Activated CD8-positive, alpha-beta memory T cell treated with anti-CD3 and anti-CD28 coated beads, Interleukin-2, amount 50 U/mL, for 48 hours (primary cell): ENCODE measurements at places on chromosomes 2 and 18.

GRCh38 chr2:164495491-164496223 is 125.6 kb downstream of the GRB14 start:
- no peak for DNase-seq

- DNase-seq = no peak
These were observed 191.4 kb downstream of the SS18 start for GRCh38 chr18:25898965-25899364.

GRCh38 chr2:172420216-172420615 is 7.2 kb upstream of the ITGA6 start:
- no peak for DNase-seq

DNA sequence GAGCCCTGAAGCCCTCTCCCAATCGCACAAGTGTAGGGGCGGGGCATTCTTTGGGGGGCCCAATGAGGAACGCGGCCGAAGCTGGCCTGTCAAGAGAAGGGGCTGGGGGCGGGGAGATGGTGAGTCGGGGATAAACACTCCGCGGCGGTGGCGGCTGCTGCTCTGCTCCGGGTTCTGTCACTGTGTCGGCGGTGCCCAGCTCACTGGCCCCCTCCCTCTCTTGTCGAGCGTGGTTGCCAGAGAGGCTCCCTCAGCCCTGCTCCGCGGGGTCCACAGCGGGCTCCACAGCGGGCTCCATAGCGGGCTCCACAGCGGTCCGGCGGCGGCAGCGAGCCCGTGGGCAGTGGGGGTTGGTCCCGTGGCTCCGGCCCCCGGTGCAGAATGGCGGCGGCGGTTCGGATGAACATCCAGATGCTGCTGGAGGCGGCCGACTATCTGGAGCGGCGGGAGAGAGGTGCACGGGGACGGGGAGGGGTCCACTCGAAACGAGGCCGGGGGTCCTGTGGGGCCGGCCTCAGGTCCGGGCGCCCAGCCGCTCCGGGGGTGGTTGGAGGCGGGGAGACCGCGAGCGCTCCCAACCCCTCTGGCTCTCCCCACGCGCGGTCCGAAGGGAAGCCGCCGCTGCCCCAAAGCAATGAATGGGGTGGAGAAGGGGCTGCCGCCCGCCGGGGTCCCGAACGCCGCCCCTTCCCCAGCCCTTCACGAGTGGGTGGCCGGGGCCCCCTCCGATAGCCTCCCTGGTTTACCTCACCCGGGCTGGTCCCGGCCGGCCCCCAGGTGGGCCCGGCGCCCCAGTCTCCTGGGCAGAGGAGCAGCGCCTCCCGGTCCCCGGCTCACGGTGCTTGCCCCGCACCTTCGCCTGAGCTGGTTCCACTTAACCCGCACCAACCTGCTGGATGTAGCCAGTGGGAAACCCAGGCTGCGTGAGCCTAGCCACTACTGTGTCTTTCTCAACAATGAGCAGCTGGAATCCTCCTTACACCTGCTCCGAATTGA is at the start of gene MXD1:
TSS of gene MXD1 (plus strand) at position 160 of the 996 bp plus-strand sequence. CDS start at position 382, 222 bp downstream.
- no peak for DNase-seq

DNA sequence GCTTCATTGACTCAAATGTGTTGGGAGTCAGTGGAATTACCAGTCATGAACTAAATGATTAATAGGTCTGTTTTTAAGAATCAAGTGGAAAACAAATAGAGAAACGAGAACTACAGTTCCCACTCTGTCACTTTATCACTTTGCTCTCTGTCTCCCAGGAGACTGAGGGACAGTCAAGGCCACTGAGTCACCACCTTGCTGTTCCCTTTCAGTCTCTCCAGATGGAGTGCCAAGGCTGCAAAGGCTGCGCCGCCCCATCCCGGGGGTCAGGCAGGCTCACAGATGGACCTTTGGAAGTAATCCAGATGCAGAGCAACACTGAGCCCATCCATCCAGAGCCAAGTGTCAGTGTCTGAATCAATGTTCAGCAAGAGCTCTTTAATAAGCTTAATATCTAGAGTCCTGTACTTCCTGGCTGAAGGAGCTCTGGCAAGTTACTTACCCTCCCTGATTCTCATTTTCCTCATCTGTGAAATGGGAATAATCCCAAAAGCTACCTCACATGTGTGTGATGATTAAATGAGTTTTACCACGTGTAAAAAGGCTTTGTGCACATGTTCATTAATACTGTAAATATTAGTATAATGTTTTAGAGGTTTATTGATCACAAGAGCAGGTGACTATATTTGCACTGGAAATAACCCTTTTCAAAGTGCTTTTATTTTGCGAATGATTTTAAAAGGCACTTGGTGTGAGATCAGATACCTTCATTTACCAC is 43.0 kb upstream of the EFEMP1 start:
- no peak for DNase-seq

DNA sequence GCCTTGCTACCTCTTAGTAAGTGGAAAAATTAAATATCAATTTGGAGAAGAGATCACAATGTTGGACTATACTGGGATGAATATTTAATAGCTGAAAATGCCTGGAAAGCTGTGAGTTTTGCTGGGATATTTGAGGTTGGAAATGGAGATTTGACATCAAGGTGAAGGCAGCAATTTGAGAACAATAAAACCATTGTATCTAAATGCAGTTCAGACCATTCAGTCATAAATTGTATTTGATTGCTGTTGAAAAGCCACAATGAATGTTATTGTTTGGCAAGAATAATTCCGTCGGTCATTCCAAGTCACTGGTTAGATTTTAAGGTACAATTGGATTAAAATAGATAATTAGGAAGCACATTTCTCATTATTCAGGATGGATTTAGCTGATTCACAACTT is 325.6 kb downstream of the HRH4 start:
- no peak for DNase-seq

GRCh38 chr2:219286436-219287115 is 7.4 kb downstream of the DNAJB2 start:
- DNase-seq = no peak

GRCh38 chr2:180291060-180291459 is 284.0 kb upstream of the CWC22 start:
- DNase-seq = no peak

GRCh38 chr2:185658750-185659149 is 79.9 kb upstream of the FSIP2 start:
- no peak for DNase-seq

DNA sequence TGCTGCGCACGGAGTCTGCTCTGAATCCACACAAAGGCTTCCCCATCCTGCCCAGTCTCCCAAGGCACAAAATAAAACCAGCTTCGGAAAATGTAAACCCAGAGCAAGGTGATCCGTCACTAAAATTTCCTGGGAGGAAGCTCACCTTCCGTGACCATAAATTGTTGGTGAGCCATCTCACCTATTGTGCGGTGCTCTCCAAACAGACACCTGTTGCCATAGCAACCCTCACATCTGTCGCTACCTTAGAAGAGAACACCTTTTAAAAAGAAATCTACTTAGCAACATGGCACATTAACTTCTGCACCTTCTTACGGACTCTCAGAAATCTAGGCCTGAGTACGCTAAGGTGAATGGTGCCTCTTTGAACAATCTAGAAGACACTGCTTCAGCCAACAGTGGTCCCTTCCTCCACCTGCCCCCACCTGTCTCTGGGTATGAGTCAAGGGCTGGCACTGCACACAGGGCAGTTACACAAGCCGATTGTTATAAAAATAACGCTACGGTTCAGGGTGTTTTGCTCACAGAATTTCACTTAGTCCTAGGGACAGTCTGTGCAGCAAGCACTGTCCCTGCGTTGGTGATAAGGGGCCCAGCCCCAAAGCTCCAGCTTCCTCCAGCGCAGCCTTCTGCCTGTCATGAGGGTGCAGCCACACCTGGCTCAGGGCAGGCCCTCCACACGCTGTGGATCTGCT is 114.9 kb upstream of the ID2 start:
- DNase-seq = no peak

- no peak for DNase-seq
These were observed 115.2 kb downstream of the INHBB start for GRCh38 chr2:120461092-120461491.

- DNase-seq = no peak
These were observed 11.7 kb upstream of the ACYP2 start for GRCh38 chr2:54103454-54104314.

- DNase-seq = no peak
These were observed 305.0 kb upstream of the ERBB4 start for GRCh38 chr2:212843409-212844199.

GRCh38 chr2:235024931-235025773 is 73.3 kb downstream of the SH3BP4 start:
- no peak for DNase-seq

GRCh38 chr18:36467614-36468013 is 170.1 kb downstream of the FHOD3 start:
- no peak for DNase-seq

DNA sequence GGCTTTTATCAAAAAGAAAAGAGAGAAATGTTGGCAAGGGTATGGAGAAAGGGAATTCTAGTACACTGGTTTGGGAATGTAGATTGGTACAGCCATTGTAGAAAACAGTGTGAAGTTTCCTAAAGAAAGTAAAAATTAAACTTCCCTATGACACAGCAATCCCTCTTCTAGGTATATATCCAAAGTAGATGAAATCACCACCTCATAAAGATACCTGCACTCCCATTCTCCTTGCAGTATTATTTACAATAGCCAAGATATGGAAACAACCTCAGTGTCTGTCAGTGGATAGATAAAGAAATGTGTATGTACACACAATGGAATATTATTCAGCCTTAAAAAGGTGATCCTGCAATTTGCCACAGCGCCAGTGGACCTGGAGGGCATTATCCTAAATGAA is 147.2 kb upstream of the NOSTRIN start:
- no peak for DNase-seq

DNA sequence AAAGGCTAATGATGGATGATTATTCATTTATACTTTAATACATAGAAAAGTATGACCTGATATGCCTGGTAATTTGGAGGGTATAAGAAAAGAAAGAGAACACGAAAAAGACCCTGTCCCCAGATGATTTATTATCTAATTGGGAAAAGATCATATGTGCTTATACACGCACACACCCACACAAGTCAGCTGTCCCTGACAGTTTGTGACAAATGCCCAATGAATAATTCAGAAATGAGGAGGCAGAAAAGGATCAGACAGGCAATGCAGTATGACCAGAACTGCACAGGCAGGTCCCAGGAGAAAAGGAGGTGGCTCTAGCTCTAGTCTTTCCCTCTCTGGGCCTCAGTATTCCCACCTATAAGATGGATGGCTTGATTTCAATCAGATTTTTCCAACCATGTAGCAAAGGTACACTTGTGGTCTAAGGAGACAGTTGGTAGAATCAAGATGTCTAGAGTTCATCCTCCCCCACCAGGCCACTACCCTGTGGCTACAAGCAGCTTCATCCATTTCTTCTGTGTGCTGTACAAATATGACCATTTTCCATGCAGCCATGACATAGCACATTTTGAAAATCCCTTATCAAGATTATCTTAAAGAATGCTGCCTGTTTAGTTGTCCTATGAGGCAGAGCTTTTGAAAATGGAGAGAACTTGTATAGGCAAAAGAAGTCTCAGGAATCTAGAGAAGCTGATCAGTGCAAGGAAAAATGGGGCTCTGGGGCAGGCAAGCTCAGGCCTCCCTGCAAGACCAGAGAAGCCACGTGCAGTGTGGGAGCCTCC is 19.7 kb downstream of the CYRIA start:
- no peak for DNase-seq

GRCh38 chr18:48546396-48546795 is 7.6 kb downstream of the CTIF start:
- DNase-seq = no peak

- no peak for DNase-seq
These were observed 319.4 kb upstream of the KCNH7 start for GRCh38 chr2:163157891-163158496.

DNA sequence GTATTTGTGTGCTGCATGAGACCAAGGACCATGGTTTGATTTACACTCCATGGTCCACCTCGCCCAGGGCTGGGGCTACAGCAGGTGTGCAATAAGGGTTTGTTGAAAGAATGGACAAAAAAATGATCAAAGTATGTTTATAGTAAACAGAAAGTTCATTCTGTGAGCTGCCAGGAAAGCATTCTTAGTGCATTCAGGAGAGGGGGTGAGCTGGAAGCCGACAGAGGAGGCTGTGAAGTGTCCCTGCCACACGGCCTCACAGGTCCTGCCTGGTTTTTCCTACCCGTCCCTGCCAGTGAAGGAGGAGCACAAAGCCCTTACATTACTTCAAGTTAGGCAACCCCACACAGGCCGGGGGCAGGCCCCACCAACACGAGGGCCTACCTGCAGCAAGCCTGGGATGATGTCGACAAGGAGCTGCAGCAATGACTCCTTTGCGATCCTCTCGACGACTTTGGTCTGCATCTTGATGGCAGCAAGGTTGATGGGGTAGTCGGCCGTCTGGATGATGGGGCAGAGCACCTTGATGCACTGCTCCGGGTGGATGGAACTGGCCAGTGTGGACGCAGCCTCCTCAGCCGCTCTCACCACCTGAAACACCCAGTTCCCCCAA is 63.2 kb upstream of the TFCP2L1 start:
- DNase-seq = no peak

- no peak for DNase-seq
These were observed 68.1 kb upstream of the CSRNP3 start for GRCh38 chr2:165401285-165401852.

DNA sequence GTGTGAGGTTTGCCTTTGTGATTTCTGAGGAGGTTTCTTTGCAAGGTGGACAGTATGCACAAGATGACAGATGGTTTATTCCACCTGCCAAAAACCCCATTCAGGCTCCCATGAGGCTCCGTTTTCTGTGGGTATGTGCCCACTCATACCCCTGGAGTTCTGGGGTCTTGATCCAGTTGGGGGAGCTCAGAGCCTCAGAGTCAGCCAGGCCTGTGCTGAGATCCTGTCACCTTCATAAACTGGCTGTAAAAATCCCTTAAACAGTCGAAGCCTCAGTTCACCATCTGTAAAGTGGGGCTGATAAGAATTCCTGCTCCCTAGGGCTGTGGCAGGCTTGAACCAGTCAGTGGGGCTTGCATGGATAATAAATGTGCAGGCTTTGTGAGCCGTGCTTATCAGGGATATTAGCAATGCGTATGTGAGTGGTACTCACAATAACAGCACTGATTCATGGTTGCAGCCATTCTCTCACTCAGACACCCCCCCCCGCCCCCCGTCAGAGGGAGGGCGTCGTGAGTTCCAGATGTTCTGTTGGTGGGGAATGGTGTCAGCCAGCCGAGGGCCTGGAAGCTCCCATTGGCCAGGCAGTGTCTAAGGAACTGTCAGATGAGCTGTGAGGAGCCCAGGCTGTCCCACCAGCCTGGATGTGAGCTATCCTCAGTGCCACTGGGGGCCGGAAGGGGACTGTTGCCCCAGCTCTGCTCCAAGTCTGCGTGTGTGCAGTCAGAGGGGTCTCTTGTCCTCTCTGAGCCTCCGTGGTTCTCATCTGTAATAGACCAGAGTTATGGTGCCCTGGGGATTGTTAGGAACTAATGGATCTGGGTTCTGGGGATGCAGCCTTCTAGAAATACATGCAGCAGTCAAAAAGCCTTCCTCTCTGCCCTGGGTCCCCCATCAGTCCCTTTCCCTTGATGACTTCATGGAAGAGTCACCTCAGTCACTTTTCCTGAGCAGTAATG is 51.7 kb downstream of the KCNIP3 start:
- DNase-seq = peak; percentile 42
